ENCODE measurements at places on chromosomes 6 and 20. TPM values are rescaled to one million over a fixed set of nuclear protein-coding genes. Genes with fewer than 3 reads are reported as not detected.

- DNase-seq = peak; percentile 31
Observed at GRCh38 chr20:50366270-50367103, 143.7 kb upstream of the PTPN1 start.

GRCh38 chr20:8994045-8994444 is 74.8 kb upstream of the PLCB4 start:
- no peak for DNase-seq

GRCh38 chr6:20839630-20840029 is 305.4 kb downstream of the CDKAL1 start:
- no peak for DNase-seq

DNA sequence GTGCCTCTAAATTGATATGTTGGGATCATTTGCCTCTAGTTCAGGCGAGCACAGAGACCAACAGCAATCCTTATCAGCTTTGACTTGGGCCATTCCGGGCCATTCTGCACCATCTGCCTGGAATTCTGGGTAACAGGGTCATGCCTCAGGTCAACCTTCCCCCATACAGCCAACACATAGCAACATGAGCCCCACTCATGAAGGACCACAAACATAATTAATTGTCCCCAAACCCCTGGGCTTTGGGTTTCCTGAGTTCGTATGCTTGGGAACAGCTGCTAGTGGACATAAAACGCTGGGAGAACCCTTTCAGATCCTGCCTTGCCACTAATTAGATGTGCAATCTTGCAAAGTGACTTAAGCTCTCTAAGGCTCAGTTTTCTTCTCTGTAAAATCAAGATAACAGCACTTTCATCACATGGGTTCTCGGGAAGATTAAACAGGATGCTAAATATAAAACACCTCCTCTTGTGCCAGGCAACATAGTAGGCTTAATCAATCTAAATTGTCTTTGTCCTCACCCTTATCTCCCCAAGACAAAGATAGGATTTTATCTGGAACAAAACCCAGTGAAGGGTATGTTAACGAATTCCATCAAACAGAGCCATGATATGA is 426.5 kb downstream of the CD83 start:
- DNase-seq = no peak

ZC2HC1B gene
- total RNA-seq = not detected

GABRR1 gene
- not detected for total RNA-seq
